ENCODE measurements at places on chromosomes 3 and 15.
A peak's percentile ranks its signal among the peaks of the same experiment; 100 is the strongest.

- DNase-seq, result no peak
These were observed 38.9 kb downstream of the ANO10 start for GRCh38 chr3:43582866-43583265.

- DNase-seq, result no peak
These were observed 42.9 kb upstream of the IREB2 start for GRCh38 chr15:78394981-78395616.

GRCh38 chr15:22827125-22827524 lies 11.3 kb upstream of the NIPA2 start:
- DNase-seq, result no peak

GRCh38 chr3:126537116-126537729 lies 13.3 kb downstream of the CHST13 start:
- DNase-seq, result no peak

- DNase-seq, result no peak
These were observed 98.3 kb upstream of the CBLB start for GRCh38 chr3:105967117-105967516.

- DNase-seq, result no peak
These were observed 208.1 kb downstream of the SV2B start for GRCh38 chr15:91308199-91308598.

- DNase-seq, result no peak
These were observed 129.0 kb downstream of the SEMA6D start for GRCh38 chr15:47846128-47846868.

DNA sequence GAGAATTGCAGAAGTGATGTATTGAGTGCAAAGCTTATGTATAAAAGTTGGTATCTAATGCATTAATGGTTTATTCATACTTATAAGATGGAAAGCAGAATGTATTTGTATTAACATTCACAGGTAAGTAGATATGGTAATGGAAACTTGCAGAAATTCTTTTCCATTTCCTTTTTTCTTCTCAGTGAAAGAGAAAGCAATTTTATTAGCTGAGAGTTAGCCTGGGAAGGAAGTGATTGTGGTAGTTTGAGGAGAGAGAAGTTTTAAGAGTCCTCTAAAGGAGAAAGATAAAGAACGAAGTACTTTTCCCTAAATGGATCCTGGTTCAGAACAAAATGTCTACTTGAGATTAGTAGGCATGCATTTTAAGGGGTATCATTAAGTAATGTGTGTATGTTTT lies 60.1 kb upstream of the OSTN start:
- DNase-seq, result no peak

GRCh38 chr15:56653787-56654186 lies 79.5 kb downstream of the ZNF280D start:
- DNase-seq, result no peak

GRCh38 chr15:75663931-75664421 lies 16.3 kb downstream of the SNX33 start:
- DNase-seq, result no peak

DNA sequence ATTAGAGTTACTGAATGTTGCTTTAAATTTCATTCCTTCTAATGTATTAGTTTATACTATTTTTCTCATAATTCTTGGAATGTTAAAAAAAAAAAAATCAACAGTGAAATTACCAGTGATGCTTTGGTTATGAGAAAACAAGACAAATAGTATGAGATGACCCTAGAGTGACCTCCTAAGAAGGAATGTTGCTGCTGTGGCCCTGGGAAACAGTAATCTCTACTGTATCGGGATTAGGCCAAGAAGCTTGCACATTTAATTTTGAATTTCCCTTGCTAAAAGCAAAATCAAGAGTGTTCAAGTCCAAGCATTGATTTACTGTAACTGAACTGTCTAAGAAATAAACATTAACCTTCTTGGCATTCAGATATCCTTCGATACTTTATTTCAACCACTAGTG lies 18.1 kb downstream of the TOPBP1 start:
- no peak for DNase-seq

GRCh38 chr15:96460106-96460505 lies 129.6 kb downstream of the NR2F2 start:
- no peak for DNase-seq

- DNase-seq, result no peak
These were observed 1.7 kb upstream of the SLC25A38 start for GRCh38 chr3:39381432-39381831.

- DNase-seq, result no peak
These were observed 932 bp upstream of the VPS8 start for GRCh38 chr3:184811034-184811433.

DNA sequence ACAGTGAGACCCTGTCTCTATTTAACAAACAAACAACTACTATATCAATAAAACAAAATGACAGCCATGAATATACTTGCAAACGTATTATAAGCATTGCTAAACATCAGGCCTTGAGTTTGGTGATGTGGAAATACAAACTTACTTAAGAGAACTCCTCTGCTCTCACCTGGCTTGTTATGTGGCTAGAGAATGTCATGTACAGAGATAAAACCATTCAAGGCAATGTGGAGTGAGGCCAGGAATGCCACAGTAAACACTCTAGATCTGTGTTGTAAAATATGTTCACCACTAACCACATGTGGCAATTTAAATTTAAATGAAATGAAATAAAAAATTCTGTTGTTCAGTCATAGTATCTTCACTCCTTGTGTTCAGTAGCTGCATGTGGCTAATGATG lies 22.7 kb upstream of the RARB start:
- DNase-seq, result no peak

DNA sequence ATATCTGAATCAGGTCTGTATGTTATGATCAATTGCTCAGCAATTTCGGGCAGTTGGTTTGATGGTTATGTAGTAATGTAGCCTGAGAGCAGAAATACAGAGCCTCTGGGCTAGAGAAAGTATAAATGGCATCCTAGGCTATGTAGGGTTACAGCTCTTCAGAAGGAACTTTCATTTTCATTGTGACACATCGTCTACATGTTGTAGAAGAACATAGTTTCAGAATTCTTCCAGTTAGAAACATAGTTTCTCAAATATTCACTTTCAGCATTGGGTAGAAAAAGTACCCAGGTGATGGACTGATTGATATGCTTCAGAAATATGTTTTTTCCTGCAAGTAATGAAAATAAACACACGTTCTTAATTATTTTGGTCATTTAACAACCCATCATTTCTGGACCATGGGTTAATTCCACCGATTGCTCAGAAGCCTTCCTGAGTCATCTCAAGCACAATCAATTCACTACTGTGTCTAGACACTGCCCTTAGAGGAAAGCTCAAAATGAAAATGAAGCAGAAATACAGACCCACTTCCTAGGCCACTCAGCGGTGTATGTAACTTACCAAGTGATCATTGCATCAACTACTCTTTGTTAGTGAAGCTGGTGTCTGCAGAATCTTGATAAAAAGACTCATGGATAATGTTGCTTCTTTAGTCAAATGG lies 88.8 kb upstream of the TSEN2 start:
- DNase-seq, result peak; percentile 26

- no peak for DNase-seq
These were observed 104.3 kb downstream of the CPN2 start for GRCh38 chr3:194246709-194247349.

GRCh38 chr15:60829416-60829815 lies 350.5 kb upstream of the ICE2 start:
- DNase-seq, result no peak

DNA sequence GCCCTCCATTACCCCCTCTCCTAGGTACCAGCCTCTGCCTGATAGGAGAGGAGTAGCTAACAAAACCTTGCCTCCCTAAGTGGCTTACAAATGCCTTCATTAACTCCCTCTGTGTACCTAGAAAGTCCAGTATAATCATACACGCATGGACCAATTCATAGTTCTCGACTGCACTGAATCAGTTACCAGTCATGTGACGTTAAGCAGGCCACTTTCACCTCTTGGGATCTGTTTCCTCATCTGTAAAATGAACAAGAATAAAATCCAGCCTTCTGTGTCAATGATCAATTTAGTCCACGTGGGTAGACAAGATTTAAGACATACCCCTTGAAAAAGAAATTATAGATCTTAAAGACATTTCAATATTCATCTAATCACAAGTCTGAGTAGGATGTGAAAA lies 72.2 kb downstream of the TRIM69 start:
- DNase-seq, result no peak

DNA sequence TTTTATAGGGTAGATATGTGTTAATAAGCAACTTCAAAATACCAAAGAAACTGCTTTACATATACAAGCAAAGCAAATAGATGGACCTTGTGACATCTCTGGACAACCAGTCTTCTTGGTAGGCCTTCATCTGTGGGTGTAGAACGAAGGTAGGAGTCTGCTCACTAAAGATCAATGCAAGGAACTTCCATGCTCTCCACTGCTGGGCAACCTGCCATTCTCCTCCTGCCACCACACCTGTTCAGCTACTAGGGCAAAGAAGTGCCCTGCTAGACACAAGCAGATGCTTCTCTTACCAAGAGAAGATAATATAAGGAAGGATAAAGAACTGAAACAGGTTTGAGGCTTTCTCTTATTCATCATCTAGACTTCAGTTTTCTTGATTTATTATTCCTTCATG lies 12.6 kb downstream of the PPARG start:
- no peak for DNase-seq

DNA sequence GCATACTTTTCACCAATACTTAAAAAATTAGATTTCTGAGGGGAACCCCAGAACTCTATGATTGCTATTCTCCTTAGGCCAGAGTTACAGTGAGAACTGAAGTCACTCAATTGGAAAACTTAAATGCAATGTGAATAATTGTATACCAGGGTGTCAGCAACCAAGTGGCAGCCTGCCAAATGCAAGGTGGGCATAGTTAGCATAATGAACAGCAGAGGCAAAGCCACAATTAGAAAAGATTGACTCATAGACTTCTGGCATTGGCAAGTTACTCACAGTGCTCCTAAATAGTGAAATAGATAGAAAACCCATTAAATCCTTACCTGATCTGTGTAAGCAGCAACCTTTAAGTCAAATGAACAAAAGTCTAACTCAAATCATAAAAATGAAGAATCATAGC lies 94.9 kb downstream of the BCHE start:
- DNase-seq, result no peak

All from GM18507 (cell line).